Hematopoietic multipotent progenitor cell (in vitro differentiated cells): ENCODE measurements at places on chromosomes 16 and 17.

GRCh38 chr16:22214889-22215288, 8.8 kb downstream of the EEF2K start:
- no peak for DNase-seq

DNA sequence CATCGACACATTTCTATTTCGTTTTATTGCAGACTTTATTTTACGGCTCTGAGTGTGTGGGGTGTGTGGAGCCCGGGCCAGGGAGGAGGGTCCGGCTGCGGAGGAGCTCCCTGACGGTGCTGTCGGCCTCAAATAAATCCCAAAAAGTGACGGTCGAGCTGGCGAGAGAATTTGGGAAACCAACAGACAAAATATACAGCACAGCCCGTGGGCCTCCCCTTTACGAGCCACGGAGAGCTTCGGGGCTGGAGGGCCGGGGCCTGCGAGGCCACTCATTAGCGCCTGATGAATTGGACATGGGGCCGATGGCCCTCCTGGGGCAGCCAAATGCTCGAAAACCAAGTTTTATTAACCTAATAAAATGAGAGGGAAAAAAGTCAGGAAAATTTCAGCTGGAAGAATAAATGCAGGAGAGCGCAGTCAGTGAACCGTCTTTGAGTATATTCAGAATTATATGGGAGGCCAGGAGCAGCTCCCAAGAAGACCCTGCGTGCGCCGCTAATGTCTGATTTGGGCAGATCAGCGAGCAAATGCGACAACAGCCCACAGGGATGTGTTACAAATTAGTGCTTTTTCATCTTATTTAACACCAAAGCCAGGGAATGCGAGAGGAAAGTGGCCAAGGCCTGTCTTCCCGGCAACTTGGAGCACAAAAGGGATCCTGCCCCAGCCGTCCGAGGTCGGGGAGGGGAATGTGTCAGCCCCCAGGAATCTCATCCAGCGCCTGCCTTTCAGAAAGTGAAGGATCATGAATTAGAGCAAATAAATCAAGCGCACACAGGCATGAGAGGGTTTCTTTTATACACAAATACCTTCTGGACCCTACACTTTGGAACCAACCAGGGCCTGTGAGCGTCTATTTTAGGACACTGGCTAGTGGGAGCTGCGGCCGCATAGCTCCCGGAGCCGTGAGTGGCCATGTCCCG, 249.1 kb downstream of the C16orf95 start:
- no peak for DNase-seq

DNA sequence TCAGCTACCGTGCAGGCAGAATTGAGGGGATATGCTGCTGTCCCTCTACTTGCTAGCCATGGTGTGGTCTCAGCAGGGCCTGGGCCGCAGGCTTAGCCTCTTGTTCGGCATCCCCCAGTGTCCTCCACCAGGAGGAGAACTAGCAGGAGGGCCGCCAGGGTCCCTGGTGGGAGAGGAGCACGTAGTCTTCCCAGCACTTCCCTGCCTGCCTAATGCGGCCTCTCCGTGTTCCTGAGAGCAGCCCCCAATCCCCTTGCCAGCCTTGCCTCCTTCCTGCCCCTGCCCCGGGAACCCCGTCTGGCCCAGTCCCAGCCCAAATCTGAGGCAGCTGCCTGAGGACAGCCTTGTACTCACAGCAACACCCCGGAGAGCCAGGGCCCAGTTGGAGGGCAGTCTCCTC, 38.1 kb downstream of the PLD6 start:
- DNase-seq = no peak

DNA sequence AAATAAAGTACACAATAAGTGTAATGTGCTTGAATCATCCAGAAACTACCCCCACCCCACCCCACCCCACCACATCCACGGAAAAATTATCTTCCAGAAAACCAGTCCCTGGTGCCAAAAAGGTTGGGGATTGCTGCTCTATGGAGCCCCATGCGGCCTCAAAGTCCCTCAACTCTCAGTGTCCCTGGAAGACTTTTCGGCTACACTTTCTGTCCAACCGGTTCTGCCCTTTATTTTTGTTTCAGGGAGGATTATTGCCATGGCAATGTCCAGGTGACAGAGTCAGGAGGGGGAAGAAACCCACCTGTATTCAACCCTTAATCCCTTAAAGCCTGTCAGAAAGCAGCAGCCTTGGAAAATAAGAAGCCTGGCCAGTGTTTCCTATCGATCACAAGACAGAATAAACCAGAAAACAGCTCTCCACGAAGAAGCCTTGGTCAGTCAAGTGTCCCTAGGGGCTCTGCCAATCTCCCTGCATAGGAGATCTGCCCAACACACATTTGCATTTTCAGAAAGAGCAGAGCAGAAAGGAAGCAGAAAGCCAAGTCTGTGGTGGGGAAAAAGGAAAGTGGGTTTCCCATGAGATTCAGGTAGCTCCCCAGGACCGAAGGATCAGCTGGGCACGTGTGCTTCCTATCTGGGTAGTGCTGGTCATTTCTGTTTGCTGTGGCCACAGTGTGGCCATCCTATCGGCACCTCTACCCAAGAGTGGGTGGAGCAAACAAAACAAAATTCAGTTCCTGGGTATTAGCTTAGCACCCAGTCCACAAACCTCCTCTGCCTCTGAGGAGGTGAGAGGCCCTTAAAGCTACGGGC, 342.7 kb downstream of the SOX9 start:
- DNase-seq = no peak

DNA sequence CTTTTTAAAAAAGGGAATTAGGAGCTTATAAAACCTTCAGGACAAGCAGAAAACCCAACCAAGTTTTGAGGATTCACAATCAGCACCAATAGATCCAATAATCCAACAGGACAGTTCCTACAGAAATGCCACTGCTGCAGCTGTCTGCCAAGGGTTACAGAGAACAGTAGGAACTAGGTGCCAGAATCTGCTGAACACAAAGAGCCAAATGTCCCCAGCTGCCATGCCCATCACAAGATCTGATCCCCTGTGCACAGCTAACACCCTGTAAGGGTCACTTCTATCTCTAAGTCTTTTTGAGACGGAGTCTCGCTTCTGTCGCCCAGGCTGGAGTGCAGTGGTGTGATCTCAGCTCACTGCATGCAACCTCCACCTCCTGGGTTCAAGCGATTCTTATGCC, 262.3 kb downstream of the STX8 start:
- no peak for DNase-seq

- DNase-seq = no peak
Measured at GRCh38 chr16:27431773-27432532, 30.0 kb downstream of the IL21R start.

DNA sequence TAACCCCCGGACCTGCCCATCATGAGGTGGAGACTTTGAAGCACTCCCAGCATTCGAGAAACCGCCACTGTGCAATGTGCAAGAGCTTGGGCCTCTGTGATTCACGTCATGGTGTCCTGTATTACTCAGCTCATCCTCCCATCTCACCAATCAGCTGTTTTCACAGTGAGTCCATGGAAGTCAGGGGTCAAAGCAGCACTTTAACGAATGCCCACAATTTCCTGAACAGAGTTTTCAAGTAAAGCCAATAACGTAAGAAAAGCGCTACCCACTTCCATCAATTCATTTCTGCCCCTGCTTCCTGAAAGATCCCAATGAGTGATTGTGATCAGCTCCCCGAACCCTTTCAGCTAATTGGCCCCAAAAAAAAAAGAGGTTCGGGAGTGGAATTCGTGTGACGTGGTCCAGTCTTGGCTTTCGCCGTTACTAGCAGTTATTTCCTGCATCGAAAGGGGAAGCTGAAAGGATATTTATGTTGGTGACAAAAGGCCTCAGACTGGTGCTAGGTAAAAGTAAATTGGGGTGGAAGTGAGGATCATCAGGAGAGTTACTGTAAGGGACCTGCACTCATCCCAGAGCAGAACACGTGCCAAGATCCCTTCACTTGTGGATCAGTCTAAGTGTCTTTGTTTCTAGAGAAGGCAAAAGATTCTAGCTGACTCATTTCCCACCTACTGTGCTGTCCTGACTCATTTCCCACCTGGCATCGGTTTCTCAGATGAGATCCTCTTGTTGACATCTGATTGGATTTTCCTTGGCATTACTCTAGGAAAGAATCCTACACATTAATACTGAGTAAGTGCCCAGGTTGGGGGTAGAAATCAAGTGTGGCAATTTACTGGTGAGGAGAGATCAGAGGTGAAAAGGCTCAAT, 136.7 kb upstream of the NUDT7 start:
- DNase-seq = no peak

GRCh38 chr17:77372444-77373298, 231.9 kb downstream of the SEC14L1 start:
- DNase-seq = peak; percentile 75

- DNase-seq = no peak
Measured at GRCh38 chr16:25108054-25108453, 3.5 kb upstream of the LCMT1 start.

GRCh38 chr16:11306381-11306780, 25.3 kb upstream of the PRM1 start:
- DNase-seq = no peak

DNA sequence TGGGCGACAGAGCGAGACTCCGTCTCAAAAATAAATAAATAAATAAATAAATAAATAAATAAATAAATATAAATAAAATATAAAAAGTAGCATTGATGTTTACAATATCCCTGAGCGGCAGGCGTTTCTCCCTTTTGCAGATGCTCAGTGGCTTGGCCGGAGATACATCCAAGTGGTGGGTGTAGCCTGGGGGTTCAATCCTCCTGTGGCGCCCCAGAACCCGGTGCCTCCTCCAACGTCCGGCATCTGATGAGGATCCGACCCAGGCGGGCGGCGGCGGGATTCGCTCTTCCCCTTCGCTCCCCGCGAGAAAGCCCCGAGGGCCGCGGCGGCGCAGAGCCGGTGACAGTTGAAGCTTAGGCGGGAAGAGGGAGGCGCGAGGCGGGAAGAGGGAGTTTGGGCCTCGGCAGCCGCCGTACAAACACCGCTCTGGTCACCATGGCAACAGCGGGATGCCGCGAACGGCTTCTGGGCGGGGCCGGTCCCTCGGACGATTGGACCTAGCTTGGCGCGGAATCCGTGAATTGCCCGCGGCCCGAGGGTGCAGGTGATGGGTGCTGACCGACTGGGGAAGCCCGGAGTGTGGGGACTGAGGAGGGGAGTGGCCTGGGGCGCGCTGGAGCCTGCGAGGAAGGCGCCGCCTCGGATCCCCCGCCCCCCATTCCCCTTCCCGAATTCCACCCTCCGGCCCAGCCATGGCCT, 12.7 kb upstream of the ALDOA start:
- DNase-seq = peak; percentile 82

GRCh38 chr17:53092072-53092471, 730.7 kb upstream of the KIF2B start:
- no peak for DNase-seq

DNA sequence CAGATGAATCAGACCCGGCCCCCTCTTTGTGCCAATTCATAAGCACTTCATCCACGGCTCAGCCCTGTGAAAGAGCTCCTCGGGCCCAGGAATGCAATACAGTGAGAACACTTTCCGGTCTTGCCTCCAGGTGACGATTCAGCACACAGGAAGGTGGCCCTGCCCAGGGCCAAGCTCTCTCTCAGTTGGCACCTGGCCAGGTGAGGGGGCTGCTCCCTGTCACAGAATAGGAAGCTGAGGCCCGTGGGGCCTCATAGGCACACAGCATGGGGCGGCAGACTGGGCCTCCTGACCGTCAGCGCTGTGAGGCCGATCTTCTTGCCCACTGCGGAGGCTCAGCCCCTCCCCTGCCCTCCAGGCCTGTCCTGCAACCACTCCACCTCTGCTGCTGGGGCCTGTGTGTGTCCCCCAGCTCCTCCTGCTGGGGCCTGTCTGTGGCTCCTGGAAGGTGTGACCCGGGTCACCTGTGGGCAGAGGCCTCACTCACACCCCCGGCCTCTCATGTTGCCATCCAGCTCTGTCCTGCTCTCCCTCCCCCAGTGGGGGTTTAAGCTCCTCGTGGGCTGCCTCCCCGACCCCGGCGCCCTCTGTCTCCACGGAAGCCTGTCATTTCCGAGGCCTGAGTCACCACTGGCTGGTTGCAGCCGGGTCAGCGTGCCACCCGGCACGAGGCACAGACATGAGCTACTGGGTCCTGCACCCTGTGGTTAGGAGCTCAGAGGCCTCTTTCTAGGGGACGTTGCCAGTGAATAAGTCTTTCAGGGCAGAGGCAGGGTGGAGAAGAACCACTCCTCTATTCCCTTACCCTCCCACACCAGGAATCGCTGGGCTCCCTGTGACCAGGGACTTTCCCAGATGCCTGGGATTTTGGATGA, 114.4 kb downstream of the SEC14L1 start:
- DNase-seq = no peak

- DNase-seq = no peak
Measured at GRCh38 chr17:45236282-45236606, 14.6 kb downstream of the FMNL1 start.

GRCh38 chr17:9256361-9256750, 235.0 kb downstream of the NTN1 start:
- no peak for DNase-seq

DNA sequence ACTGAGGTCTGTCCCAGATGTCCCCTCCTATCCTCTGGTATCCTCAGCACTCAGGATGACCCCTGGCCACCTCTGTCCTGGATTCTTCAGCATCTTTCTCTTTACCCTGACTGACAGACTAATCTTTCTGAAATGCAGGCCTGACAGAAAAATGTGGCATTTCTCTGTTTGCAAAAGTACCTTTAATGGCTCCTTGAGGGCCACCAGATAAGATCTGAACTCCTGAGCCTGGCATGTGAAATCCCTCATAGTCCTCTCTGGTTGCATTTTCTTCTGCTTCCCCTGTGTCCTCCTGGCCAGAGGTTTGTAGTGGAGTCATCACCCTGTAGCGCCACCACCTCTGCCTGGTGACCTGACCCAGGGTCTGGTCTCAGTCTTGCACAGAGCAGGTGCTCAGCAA, 2.0 kb upstream of the ELMO3 start:
- no peak for DNase-seq

- DNase-seq = no peak
Measured at GRCh38 chr17:45092911-45093430, 31.9 kb downstream of the NMT1 start.

GRCh38 chr17:20092973-20093626, 83.9 kb downstream of the SPECC1 start:
- DNase-seq = no peak
